HT1080 (cell line): ENCODE measurements at places on chromosomes 7 and 10. TPM values are rescaled to one million over a fixed set of nuclear protein-coding genes. Genes with fewer than 3 reads are reported as not detected.

ARL4A gene
- total RNA-seq = 14.8 and 18.2 TPM in 2 replicates

SDHAF3 gene
- total RNA-seq = 41.7 and 45.3 TPM in 2 replicates

- no peak for DNase-seq
These were observed 2.6 kb upstream of the GPR26 start for GRCh38 chr10:123663522-123663921.

DNA sequence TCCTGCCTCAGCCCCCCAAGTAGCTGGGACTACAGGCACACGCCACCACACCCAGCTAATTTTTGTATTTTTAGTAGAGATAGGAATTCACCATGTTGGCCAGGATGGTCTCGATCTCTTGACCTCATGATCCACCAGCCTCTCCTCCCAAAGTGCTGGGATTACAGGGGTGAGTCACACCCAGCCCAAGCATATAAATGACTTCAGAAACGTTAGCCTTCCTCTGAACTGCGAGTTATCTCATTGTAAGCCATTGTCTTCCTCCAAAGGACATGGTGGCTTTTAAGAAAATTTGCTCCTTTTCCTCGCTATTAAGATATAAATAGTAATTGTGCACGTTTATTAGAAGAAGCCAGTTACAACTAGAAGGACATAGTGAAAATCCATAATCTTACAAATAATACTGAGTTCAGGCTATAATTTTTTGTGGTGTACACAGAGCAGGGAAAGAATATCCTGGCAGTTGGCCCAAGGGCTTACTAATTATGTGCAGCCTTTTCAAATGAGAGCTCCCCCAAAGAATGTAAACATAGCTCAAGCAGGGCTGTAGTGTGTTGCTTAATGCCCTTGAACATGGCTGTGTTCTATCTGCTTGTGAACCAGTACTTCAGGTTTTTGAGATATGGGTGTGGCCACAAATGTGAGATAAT lies 495.8 kb downstream of the PARD3 start:
- DNase-seq = peak; percentile 75

DNA sequence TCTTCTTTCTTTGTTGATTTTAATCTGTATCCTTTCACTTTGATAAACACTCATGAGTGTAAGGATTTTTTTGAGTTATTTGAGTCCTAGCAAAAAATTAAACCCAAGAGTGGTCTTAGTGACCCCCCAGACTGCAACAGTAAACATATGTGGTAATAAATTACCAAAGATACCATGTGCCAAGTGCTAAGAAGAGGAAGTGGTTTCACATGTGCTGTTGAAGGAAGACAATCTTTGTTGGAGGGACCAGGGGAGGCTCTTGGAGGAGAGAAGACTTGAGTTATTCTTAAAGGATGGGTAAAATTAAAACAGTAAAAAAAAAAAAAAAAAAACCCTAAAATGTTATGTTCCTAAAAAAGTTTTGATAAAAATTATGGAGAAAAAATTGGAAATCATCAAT lies 150.2 kb downstream of the SEC23IP start:
- no peak for DNase-seq
